Mesenteric fat pad (tissue), 1 donor: ENCODE measurements at places on chromosomes 4 and X.

GRCh38 chrX:103628386-103629317 is at the start of gene TCEAL1:
TSS of gene TCEAL1 (plus strand) at chrX:103628975. CDS start at chrX:103629917, 942 bp downstream.
- no peak for DNase-seq

GRCh38 chrX:139475432-139475831 is 55.1 kb upstream of the F9 start:
- no peak for DNase-seq

DNA sequence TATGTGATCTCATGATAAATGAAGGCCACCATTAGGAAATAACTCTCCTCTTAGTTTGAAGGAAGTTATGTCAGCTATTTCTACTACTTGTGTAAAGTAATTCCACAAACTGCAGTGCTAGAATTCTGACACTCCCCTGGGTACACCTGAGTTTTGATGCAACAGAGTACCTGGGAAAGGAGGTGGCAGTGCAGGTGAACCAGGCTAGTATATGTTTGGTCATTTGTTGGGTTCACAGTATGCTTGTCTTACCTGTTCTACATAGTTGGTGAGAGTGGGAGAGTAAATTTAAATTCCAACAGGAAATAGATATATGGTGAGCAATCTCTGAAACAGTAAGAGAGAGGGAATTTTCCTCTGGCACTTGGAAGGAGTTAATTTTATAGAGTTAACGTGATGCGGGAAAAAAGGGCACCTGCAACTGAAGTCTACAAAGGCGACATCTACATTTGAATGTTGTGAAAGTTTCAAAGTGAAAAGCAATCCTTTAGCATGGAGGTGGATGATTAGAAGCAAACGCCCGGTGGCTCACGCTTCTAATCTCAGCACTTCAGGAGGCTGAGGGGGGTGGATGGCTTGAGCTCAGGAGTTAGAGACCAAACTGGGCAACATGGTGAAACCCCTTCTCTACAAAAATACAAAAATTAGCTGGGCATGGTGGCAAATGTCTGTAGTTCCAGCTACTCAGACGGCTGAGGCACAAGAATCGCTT is 8.3 kb upstream of the SLC10A6 start:
- no peak for DNase-seq

- no peak for DNase-seq
These were observed 28.3 kb upstream of the WDR19 start for GRCh38 chr4:39154009-39154408.

GRCh38 chr4:176654565-176655216 is 138.0 kb downstream of the VEGFC start:
- no peak for DNase-seq

- no peak for DNase-seq
These were observed 160.9 kb downstream of the SMIM20 start for GRCh38 chr4:26074712-26075430.

DNA sequence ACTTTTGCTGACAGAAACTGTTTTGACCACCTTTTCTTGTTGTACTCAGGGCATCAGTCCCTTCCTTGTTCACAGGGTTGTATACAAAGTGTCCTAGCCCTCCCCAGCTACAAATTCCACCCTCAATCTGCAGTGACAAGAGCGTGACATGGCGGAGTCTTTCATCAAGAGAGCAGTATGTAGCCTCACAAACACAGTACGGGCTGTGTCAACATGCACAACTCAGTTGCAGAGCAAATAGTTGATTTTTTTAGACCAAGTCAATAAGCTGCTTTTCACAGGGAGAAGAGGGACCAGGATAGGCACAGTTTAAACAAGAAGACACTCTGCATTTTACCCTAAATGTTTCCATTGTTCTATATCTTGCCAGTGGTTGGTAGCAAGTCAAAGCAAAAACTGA is 8.6 kb upstream of the HS6ST2 start:
- DNase-seq, result no peak

DNA sequence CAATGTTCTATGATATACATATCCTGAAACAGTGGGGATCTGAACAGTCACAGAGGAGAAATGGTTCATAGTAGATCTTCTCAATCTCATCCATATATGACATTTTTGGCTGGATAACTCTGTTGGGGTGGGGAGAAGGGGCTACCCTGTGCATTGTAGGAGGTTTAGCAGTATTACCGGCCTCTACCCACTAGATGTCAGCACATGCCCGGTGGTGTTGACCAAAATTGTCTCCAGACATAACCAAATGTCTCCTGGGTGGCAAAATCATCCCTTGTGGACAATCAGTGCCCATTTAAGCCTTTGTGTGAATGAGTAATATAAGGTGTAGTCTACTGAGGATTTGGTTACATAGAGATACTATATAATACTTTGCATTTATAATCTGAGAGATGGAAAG is 89.9 kb downstream of the PLS3 start:
- no peak for DNase-seq

- no peak for DNase-seq
These were observed 149.4 kb upstream of the KLF3 start for GRCh38 chr4:38514465-38515146.

GRCh38 chr4:15989424-15989823 is 26.4 kb upstream of the FGFBP2 start:
- no peak for DNase-seq
